SHP77 treated with DMSO at 0.1 percent for 48 hours (cell line): ENCODE measurements at places on chromosomes 7 and 10.
A peak's percentile ranks its signal among the peaks of the same experiment; 100 is the strongest.

- DNase-seq = no peak
Observed at GRCh38 chr7:31688372-31688771, 1.4 kb downstream of the PPP1R17 start.

DNA sequence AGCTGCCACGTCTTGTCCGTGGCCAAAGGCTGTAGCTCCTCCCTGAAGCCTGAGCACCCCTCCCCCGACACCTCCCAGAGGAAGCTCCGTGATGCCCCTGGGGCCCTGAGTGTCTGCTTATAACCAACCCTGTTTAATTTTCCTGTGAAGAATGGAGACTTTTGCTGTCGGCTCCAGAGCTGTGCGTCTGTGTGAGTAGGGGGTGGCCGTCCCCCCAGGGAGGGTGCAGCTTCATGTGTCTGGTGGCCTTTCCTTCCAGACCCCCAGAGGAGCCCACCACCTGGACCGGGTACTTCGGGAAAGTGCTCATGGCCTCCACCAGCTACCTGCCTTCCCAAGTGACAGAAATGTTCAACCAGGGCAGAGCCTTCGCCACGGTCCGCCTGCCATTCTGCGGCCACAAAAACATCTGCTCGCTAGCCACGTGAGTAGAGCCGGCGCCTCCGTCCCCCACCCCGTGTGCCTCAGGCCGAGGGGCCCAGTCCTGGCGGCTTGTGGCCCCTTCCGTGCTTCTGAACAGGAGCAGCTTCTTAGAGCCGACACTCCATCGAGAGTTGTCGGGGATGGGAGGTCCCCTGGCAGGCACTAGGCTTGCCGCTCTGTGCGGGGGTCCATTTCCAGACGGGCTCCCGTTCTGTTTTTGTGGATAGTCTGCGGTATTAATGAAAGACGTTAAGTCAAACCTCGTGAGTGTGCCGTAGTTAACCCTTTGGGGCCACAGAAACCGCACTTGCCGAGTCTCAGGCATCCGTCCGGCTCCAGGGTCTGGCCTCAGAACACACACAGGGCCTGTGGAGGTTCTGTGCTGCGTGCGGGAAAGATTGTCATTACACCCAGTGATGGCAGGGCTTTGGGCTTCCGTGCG, 37.1 kb downstream of the WIPI2 start:
- no peak for DNase-seq

GRCh38 chr7:1953199-1954190, 279.2 kb downstream of the MAD1L1 start:
- DNase-seq = no peak

DNA sequence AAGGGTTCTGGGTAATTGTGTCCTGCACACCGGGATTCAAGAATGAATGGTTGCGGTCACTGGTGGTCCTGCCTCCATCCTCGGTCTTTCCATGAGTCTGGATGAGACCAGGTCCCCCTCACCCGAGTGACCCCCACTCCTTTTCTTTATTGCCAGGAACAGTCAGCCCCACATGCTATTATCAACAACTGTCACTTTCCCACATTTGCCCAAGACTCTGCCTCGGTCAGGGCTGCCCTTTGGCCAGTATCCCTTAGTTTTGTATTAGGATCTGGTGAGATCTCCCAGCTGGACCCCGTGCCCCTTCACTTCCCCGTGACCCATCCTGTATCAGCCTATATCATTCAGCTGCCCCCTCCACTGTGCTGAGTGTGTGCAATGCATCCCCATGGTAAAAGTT, 288.3 kb downstream of the ADARB2 start:
- no peak for DNase-seq

DNA sequence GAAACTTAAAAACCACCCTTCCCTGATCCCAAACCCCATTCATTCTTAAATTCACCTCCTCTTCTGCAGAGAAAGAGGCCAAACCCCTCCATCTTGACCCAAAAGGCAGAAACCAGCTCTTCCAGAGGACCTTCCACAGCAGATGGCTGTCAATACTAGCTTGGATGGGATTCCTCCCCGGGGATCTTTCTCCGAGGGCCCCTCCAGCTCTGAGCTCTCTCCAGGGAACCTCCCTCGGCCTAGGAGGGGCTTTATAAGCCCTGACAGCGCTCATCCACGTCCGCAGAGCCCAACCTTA, 5.4 kb downstream of the TNRC18 start:
- no peak for DNase-seq

GRCh38 chr10:59362959-59363381, 621 bp upstream of the FAM13C start:
- DNase-seq = peak; percentile 34

GRCh38 chr7:108210796-108211195, 80.6 kb upstream of the LAMB4 start:
- no peak for DNase-seq

DNA sequence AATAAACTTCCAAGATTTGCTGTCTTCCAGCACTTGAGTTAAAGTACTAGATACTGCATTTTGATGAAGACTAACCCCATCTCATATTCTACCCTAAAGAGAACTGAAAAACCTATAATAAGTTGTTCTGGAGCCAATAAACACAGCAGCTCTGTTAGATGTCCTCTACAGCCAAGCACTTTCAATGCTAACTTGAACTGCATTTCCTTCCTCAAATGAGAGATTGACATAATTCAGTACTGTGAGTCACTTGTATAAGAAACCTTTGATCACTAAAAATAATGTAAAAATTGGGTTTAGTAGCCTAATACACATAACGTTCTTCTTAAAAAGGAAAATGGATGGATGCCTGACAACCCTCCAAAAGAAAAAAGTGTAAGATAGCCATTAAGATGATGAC, 81.3 kb downstream of the ITGB8 start:
- DNase-seq = no peak

GRCh38 chr7:26151096-26151495, 902 bp upstream of the NFE2L3 start:
- DNase-seq = no peak

DNA sequence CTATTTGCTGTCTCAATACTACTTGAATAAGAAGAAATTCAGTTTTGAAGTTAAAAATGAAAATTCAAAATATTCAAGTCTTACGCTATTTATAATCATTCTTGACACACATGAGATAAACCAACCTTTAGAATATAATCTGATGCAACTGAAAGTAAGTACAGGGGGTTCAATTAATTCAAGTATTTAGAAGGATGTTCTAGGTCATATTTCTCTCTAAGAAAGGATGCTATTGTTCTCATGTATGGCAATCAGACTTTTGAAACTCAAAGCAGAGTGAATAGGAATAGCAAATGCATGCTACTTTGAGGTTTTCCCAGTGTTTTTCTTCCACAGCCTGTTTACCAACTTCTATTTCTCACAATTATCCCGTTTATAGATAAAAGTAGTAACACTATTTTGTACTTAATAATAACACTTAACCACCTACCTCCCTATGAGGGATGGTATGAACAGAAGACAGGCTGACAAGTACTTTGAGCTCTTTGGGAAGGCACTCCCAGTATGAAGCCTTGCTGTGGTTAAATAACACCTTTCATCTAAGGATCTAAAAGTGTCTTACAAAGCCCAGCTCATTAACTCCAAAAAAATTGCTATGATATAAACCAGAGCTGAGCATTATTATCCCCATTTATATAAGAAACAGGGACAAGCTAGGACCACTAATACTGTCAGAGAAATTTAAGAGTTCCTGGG, 18.0 kb upstream of the SPOCK2 start:
- no peak for DNase-seq

DNA sequence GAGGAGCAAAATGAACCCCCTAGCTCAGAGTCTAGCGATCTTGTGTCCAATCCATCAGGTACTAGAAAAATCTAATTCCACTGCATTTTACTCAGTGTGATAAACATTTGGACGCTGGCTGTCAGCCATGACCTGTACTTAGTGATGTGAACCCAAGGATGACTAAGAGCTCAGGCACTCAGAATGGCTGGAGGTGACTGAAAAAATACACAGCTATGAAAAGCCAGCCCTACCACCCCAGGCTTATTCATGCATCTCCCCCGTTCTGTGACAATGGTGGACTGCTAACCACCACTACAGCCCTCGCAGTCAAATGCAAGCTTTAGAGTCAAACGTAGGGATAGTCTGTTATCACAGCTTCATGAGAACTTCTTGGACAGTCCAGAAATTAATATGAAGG, 14.9 kb downstream of the AFAP1L2 start:
- no peak for DNase-seq

- no peak for DNase-seq
Observed at GRCh38 chr10:103839872-103840739, 15.3 kb downstream of the SH3PXD2A start.

- peak; percentile 19 for DNase-seq
Observed at GRCh38 chr10:98340940-98341310, 72.9 kb upstream of the LOXL4 start.

DNA sequence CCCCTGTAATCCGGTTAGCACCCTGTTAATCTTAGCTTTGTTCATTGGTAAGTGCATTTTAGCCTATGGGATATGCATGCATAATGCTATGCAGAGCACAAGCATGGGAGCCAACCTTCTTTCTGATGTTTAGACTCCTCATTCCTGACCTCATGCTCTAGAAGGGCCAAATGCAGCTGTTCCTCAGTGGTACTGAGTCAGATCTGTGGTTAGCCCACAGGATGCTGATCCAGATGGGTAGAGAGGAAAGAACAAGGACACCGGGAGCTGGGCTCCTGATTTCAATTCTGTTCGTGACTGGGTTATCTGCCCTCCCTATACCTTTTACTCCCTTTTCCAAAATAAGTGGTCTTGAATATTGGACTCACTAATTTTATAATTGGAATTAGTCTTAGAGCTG, 31.7 kb upstream of the C10orf90 start:
- DNase-seq = no peak
